ENCODE measurements at places on chromosomes 6 and 20. TPM values are rescaled to one million over a fixed set of nuclear protein-coding genes. Genes with fewer than 3 reads are reported as not detected.
A peak's percentile ranks its signal among the peaks of the same experiment; 100 is the strongest.

- DNase-seq = no peak
These were observed 53.1 kb downstream of the PHACTR1 start for GRCh38 chr6:12769556-12770256.

DNA sequence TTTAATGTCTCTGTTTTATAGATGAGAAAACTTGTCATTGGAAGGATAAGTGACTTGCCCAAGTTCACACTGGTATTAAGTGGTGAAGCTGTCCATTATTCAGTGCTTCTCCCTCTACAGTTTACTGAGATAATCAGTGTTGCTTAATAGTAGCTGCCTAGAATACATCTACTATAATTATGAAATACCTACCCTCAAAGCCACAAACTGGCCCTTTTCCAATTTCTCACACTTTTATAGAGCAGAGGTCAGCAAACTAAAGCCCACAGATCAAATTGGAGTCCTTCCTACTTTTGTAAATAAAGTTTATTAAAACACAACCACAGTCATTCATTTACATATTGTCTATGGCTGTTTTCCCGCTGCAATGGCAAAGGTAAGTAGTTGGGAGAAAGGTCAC, 73.5 kb downstream of the EYS start:
- DNase-seq = no peak

DNA sequence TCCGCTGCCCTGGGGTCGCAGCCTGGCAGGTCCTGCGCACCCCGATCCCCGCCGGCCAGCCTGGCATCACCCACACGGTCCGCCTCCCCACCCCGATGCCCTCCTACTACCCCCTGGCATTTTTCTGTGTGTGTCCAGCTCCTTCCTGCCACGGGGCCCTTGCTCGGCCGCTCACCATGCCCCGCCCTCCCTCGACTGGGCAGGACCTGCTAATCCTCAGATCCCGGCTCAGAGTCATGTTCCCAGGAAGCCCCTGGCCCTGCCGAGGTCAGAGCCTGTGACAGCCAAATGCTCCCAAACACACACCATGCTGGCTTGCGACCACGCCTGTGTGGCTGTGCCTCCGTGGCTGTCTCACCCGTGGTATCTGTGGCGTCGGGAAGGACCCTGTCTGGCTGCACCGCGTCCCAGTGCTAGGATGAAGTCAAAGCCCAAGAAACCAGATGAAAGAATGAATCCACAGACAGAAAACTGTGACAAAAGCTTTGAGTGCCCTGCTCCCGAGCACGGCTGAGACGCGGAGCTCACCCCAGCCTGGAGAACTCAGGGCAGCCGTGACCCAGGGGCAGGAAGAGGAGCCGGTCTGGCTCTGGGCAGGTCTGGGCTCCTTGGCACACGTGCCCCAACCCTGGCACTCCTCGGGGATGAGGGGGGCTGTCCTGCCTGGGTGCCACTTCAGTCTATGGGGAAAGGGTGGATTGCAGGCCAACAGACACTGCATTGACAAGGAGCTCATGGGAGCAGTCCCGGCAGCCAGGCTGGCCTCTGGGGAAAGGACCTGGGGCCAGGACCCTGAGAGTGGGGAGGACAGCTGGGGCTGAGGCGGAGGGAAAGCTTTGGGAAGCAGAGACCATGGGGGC, 20.8 kb upstream of the SLCO4A1 start:
- DNase-seq = no peak

GRCh38 chr20:3405139-3405538, 2.3 kb downstream of the DNAAF9 start:
- no peak for DNase-seq

- DNase-seq = no peak
These were observed 24.6 kb downstream of the CYP24A1 start for GRCh38 chr20:54148947-54149764.

DNA sequence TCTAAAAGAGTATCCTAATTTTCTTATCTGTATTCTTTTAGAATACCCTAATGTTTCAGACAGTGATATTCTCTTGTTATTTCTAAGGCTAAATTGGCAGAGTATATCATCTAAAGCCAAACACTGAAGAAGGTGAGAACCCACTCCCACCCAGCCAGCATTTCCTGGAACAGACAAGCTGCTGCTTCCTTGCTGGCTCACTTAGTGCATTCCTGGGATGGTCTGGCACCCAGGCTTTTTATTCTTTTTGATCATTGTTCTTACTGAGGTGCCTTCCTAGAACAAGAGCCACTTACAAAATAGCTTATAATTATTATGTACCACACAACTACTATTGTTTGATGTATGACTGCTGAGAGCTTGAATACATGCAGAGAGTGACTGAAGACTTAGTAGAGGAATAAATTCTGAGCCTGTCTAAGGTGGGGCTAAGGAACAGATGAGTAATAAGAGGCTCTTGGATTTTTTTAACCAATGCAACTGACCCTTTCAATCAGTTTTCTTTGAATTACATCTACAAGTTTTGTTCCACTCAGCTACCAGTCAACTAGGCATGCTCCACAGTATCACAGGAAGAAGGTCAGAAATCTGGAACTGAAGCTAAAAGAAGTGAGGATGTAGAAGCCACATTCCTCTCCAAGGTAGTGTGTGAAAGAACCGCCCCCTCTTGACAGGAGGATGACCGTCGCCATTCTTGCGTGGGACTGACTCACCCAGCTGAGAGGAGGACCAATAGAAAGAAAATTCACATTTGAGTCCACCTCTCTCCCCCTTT, 30.1 kb downstream of the PRPH2 start:
- no peak for DNase-seq

DNA sequence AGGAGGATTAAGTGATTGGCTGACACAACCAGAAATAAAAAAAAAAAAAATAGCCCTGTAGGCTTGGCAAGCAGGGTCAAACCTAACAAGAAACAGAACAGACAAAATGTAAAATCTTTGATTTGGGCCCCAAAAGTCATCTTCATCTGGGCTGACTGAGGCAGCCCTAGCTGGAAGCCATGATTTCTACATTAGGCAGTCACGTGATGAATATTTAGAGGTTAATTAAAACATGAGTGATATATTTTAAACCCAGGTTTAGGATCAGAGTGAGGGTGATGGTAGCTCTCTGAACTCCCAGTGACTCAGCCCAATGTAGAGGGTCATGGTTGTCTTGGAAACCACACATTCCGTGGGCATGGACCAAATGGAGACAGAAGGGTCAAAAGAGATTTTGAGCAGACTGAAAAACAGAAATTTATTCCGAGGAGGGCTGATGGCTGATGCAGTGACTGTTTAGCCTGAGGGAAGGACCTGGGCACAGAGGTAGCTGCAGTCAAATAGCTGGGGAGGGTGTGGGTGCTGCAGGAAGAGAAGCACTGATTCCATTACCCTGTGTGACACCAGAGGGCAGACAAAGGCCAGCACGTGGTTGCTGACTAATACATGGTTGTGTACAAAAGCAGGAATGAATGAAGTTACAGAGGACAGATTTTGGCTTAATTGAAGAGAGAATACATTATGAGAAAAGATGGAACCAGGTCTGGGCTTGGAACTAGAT, 573.1 kb upstream of the CHD6 start:
- no peak for DNase-seq

DNA sequence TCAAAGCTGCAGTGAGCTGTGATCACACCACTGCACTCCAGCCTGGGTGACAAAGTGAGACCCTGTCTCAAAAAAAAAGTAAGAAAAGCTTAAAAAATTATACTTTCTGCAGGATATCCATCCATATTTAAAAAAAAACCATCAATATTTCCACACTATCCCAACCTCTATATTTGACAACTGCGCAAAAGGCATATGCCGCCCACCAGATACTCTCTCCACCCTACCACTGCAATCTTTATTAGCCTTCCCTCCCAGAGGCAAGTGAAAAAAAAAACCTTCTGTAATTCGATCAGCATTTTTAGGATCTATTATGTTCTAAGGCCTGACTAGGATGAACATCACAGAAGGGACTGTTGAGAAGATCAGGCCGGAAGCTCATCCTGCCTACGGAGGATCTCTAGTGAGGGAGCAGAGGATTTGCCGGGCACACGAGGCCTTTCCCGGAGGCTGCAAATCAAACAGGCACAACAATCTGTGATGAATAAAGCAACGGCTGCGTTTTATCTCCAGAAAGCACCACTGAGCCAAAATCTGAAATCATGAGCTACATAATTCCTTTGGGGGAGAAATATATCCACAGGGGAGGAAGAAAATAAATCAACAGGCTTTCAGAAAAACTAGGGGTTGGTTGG, 65.9 kb downstream of the GFOD1 start:
- peak; percentile 56 for DNase-seq

GRCh38 chr6:52301326-52301725, 16.8 kb upstream of the MCM3 start:
- no peak for DNase-seq

DNA sequence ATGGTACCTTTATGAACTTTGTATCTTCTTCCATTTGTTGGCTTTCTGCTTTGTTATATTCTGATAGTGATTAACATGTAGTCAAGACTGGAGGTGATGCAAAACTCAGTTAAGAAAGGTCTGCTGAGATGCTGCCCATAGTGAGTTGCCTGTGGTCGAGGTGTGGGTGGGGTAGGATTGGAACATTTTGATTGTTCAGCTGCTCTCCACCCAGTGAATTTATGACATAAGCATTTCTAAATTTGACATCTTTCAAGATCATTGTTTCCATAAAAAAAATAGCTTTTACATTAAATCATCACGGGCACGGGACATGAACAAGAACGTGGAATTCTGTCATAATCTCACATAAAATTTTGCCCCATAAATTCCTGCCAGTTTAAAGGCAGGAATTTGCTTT, 146.6 kb upstream of the POU3F2 start:
- DNase-seq = no peak

- peak; percentile 52 for DNase-seq
These were observed 10.0 kb upstream of the NCOA7 start for GRCh38 chr6:125780540-125781313.

GRCh38 chr20:43812216-43812615, 85.4 kb upstream of the GTSF1L start:
- no peak for DNase-seq

DNA sequence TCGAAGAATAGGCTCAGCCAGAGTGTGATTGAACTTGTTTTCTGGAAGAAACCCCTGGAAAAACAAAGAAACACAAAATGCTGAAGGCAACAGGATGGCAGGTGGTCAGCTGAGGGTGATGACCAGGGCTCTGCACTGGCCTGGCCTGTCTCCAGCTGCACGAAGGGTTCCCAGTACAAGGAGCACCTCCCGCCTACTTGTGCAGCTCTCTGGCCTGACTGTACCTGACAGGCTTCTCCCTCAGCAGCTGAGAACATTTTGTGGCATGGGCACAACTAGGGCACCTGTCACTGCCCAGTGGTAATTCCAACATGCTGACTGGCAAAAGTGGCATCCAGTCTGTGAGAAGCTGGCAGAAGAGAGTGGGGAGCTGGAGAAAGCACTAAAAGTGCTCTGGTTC, 38.8 kb upstream of the EMILIN3 start:
- no peak for DNase-seq

- DNase-seq = no peak
These were observed 159.4 kb upstream of the SULF2 start for GRCh38 chr20:47944682-47945081.

GRCh38 chr20:31823360-31824124, 4.4 kb downstream of the MYLK2 start:
- no peak for DNase-seq

DNA sequence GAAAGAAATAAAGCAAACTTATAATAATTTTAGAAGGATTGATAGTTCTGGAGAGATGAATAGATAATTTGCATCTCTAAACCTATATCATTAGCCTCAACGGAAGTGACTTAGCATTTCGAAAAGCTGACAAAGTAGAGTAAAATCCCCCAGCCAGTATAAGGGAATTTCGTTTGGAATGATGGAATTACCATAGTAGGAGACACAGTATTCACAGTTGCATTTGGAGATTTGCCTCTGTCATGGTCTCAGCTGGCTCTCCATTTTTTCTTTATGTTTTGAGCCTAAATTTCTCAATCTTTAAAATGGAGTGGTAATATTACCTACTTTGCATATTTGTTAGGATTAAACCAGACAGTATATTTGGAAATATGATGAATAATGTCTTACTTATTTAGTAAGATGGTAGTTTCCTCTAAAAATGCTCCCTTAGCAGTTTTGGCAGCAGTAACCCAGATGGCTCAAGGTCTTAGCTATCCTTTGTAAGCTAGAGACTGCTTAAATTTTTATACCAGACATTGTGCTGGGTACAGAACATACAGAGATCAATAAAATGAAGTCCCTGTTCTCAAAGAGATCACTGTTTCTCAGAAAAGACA, 58.2 kb downstream of the SMAP1 start:
- DNase-seq = no peak

DNA sequence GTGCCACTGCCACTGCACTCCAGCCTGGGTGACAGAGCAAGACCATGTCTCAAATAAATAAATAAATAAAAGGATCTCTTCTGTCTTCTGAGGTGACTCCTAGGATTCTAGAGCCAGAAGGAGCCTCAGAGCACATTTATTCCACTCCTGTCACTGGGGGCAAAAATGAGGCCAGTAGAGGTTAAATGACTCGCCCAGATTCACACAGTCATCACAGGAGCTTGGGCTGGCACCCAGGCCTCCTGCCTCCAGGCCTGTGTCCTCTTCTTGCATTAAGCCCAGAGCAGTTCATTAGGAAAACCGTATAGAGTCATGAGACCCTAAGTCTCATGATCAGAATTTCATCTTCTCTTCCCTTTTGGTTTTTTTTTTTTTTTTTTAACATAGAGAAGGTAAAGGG, 243.3 kb downstream of the NRN1 start:
- no peak for DNase-seq

ADGRF4 gene
- total RNA-seq = not detected

HTR1E gene
- total RNA-seq = not detected

NRSN1 gene
- not detected for total RNA-seq

GRIK2 gene
- total RNA-seq = not detected

BMP6 gene
- not detected for total RNA-seq

C6orf120 gene
- 14.7 TPM for total RNA-seq

ZC2HC1B gene
- total RNA-seq = not detected

LINC00237 gene
- not detected for total RNA-seq

SSTR4 gene
- not detected for total RNA-seq

UTRN gene
- 149 TPM for total RNA-seq

BHLHE23 gene
- total RNA-seq = 0.55 TPM

PTK6 gene
- 35.5 TPM for total RNA-seq

All from stomach (tissue), 19 donors.